ENCODE measurements at places on chromosomes 3 and 15. TPM values are rescaled to one million over a fixed set of nuclear protein-coding genes. Genes with fewer than 3 reads are reported as not detected.

The PLA2G4E gene
- total RNA-seq = not detected

GRCh38 chr15:50476143-50476542 lies 51.9 kb downstream of the USP8 start:
- no peak for DNase-seq
- H3K4me1 ChIP-seq = no peaks in the 10 kb centered on the region
- H3K27ac ChIP-seq = no peak overlapping the region
- no peak overlapping the region for H3K4me3 ChIP-seq
- no peaks in the 10 kb centered on the region for H3K27me3 ChIP-seq

- no peaks in the 10 kb centered on the region for H3K36me3 ChIP-seq
- H3K4me1 ChIP-seq = no peaks in the 10 kb centered on the region
- no peak overlapping the region for H3K27ac ChIP-seq
- H3K27me3 ChIP-seq = no peaks in the 10 kb centered on the region
- no peak for DNase-seq
Measured at GRCh38 chr3:100561459-100562158, 47.8 kb upstream of the ADGRG7 start.

DNA sequence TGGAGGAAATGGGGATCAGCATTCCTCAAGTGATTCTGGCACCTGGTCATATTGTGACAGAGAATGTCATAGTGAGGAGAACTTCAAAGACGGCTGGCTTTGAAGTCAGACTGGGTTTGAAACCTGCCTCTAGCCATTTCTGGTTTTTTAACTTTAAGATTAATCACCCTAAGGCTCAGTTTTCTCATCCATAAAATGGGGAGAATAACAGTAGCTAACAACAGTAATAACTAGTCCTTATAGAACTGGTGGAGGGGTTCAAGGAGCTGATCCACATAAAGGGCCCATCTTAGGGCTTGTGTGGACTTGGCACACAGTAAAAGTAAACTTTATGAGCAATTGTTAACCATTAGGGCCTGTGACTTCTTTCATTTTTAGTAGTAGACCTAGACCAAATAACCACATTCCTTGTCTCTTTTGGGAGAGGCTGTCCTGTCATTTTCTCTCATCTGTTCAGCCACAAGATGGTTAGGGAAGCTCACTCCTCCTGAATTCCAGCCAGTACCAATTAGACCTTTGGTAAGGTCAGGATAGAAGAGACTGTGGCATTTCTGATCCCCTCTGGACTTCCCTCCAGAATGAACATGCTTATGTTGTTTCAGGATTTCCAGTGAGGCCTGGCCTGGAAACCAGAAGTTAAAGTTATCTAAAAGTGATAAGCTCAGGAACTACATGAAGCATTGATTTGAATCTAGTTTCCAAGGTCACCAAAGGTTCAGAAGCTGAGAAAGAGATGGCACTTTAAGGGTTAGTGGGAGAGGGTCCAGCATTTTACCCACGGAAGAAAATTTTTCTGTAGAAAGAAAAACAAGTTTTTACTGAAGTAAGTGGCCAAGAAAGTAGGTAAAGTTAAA lies 159.3 kb upstream of the DPH6 start:
- DNase-seq = no peak
- H3K27ac ChIP-seq = no peak overlapping the region
- H3K4me1 ChIP-seq = no peaks in the 10 kb centered on the region
- no peaks in the 10 kb centered on the region for H3K27me3 ChIP-seq
- H3K4me3 ChIP-seq = no peak overlapping the region
- no peaks in the 10 kb centered on the region for H3K36me3 ChIP-seq

The MEX3B gene
- total RNA-seq = 2.9 TPM
